Parietal lobe (tissue), 2 donors: ENCODE measurements at places on chromosomes 1 and 21. TPM values are rescaled to one million over a fixed set of nuclear protein-coding genes. Genes with fewer than 3 reads are reported as not detected.

The OLIG2 gene
- 18.2 TPM for total RNA-seq

The KCNA10 gene
- not detected for total RNA-seq

The PHACTR4 gene
- total RNA-seq: 26.0 TPM

The FMO2 gene
- total RNA-seq: under 0.01 TPM

The POU3F1 gene
- total RNA-seq: 5.9 TPM

The KANK4 gene
- total RNA-seq: 0.63 TPM

The OR2L8 gene
- total RNA-seq: 5.0 TPM

The SMIM11 gene
- total RNA-seq: 27.2 TPM

The FCRL6 gene
- total RNA-seq: not detected

The FCER1A gene
- total RNA-seq: not detected
